GM04503 (cell line): ENCODE measurements at places on chromosomes 5 and 9.

GRCh38 chr9:132762896-132763295 is 92.6 kb downstream of the GTF3C4 start:
- no peak for DNase-seq

- DNase-seq: no peak
Observed at GRCh38 chr9:82998409-82998808, 64.5 kb downstream of the RASEF start.

DNA sequence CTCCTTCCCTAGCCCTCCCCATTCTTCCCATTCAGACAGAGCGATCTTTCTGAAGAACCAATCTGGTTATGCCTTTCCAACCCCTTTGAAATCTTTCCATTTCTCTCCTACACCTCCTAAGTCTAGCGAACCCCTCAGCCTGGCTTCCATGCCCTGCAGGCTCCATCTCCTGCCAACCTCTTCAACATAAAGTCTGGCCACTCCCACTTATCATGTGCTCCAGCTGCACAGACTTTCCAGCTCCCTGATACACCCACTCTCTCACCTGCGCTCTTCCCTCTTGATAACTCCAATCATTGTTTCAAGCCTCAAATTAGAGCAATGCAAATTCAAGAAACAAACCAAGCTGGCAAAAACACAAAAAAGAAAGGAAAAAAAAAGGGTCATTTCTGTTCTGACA is 3.8 kb upstream of the ORM1 start:
- DNase-seq: no peak

- no peak for DNase-seq
Observed at GRCh38 chr5:132162945-132163344, 64.7 kb downstream of the P4HA2 start.

- DNase-seq: no peak
Observed at GRCh38 chr5:1162751-1163150, 38.6 kb upstream of the SLC6A19 start.
